ENCODE measurements at places on chromosomes 7 and 10.

DNA sequence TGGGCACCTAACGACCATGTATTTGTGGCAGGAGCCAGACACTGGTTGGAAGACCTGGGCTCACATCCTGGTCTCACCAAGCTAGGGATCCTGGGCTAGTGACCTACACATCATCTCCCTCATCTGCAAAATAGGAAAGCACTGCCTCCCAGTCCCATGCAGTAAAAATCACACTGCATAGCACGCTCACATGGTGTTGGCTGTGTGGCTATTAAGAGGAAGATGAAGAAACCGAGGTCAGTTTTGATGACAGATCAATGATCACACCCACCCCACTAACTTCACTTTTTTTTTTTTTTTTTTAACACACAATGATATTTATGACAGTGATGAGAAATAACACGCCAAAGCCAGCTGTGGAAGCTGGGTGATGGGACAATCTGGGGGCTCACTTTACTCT is 146.5 kb downstream of the RNF216 start:
- no peak for DNase-seq

DNA sequence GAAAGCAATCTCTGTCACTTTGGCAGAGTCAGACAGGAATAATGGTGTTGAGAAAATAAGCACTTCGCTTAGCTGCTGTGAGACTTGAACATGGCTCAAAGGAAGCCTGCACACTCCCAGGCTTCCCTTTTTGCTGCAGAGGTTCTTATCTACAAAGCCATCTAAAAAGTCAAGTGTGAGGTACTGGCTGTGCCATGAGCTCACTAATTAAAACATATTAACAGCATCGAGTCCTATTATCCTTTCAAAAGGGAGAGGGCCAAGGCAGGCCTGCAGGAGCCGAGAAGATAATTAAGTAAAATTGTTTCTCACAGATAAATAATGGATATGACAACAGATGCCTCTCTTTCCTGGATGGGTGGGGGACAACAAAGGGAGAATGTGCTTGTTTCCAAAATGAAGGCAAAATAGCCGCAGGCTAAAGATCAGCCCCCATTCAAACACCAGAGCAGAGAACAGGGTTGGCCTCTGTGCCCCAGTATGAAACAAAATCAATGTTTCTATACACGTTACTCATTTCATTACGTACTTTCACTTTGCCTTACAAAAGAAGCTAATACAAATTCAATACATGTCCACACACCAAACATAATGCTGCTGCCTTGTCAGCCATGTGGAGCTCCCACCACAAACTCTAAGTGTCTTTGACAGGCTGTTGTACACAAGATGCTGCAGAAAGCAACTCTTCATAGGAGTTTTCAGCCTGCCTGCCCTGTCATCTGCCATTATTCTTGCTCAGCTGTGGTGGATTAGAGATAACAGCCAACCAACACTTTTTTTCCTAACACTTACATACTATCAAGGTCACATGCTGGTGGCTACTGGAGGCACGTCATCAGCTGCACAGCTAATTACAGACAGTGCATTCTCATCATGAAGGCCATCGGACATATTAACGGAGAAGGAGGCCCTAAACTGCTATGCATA is 55.3 kb downstream of the ELAPOR2 start:
- DNase-seq, result peak; percentile 38

- no peak for DNase-seq
Measured at GRCh38 chr7:18401757-18402156, 93.8 kb upstream of the HDAC9 start.

DNA sequence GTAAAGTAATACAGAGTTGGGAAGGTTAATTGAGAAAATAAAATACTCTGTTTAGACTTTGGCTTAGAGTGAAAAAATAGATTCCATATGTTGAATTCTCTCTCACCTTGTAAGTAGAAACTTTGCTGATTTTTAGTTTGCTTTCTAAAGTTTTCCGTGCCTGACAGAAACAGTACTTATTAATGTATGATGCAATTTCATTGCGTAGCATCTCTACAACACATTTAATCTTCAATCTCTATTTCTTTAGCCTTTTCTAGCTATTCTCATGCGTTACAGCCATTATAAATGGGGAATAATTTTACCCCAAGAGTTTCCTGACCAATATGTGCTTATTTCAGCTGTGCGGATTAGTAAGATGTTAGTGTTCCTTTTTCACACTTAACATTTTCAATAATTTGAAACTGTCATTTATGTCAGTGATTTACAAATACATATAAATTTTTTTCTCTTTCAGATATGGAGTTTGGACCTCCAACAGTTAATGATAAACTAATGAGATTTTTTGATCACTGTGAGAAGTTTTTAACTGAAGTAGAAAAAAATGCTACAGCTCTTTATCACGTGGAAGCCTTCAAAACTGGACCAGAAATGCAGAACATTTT is 3.3 kb downstream of the MINPP1 start:
- DNase-seq, result no peak

DNA sequence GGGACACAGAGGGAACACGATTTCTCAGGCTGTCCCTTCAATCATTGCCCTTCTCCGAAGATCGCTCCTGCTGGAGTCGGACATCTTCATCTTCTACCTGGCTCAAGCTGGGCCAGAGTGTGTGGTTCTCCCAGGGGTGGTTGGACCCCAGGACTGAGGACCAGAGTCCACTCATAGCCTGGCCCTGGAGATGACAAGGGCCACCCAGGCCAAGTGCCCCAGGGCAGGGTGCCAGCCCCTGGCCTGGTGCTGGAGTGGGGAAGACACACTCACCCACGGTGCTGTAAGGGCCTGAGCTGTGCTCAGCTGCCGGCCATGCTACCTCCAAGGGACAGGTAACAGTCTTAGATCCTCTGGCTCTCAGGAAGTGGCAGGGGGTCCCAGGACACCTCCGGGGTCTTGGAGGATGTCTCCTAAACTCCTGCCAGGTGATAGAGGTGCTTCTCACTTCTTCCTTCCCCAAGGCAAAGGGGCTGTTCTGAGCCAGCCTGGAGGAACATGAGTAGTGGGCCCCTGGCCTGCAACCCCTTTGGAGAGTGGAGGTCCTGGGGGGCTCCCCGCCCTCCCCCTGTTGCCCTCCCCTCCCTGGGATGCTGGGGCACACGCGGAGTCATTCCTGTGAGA is 23.3 kb downstream of the TBATA start:
- DNase-seq, result no peak

DNA sequence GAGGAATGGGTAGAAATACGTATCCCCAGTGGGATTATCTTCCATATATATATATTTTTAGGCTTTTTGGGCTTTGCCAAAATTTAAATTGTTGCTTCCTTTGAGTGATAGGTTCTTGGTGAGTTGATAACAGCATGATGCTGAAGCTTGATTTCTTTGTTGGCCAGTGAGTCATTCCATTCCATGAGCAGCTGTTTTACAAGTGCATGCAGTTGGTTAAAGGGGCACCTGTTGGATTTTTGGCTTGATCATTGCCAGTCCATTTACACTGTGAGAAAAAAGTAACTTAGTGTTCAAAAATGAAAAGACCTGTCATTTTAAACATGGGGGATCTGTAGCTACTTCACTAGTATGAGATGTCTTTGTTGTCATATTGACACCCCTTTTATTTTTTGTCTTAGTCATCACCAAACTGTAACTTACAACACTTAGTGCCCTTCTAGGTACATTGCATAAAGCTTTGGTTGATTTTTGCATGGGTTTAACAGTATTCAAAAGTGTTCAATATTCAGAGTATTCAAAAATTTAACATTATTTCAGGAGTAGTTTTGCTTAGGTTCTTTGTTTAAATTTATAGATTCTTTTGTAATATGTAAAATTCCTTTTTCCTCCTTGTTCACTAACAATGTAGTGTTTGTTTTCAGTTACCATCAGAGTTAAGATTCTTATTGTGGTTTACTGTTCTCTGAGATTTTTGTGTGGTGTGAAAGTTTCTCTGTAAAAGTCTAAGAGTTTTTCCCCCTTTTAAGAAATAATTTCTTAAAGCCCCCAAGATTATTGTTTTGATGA is 8.8 kb downstream of the AKAP9 start:
- DNase-seq, result no peak

DNA sequence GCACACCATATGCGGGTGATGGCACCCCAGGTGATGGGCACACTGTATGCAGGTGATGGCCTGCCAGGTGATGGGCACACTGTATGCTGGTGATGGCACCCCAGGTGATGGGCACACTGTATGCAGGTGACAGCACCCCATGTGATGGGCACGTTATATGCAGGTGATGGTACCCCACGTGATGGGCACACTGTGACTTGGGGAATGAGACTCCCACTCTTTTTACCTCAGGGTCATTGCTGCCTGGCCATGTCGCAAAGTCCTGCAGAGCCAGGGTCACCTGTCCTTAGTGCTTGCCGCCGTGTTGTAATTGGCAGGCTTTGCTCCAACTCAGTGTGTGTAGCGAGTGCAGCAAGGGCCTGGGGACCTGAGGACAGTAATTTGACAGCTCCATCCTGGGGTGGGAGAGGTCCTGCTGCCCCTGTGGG is 7.6 kb upstream of the CCDC201 start:
- DNase-seq, result no peak

DNA sequence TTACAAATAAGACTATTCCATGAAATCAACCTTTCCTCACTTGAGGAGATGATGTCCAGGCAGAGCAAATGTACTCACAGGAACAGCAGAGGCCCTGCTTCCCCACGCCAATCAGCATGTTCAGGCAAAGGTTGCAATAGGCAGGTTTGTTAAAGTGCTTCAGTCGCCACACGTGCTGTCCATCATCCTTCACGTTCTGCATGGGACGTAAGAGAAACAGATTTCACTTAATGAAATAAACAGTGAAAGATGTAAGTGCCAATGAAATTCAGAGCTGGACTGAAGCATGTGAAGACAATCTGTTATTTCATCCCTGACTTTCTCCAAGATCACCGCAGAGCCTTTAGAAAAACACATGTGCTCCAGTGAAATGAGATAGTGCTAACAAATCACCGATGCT is 217.4 kb downstream of the DGKB start:
- no peak for DNase-seq

GRCh38 chr10:4704034-4704545 is 121.9 kb upstream of the AKR1E2 start:
- DNase-seq, result no peak

DNA sequence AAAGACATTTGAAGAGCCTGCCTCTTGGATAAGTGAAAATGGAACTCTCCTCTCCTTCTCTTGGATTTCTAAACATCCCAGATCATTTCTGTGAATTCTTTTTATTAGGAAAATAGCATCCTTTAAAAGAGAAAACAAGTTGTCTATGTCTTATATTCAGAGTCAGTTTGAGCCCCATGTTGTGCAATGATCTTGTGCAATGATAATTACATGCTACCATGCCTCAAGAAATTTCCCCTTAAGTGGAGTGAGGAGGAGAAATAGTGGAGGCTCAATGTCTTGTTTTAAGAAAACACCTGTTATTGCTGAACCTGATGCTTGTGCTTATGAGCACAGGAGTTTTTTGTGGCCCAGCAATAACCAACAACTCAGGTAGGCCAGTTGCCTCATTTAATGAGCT is 103.6 kb downstream of the NPSR1 start:
- DNase-seq, result no peak

DNA sequence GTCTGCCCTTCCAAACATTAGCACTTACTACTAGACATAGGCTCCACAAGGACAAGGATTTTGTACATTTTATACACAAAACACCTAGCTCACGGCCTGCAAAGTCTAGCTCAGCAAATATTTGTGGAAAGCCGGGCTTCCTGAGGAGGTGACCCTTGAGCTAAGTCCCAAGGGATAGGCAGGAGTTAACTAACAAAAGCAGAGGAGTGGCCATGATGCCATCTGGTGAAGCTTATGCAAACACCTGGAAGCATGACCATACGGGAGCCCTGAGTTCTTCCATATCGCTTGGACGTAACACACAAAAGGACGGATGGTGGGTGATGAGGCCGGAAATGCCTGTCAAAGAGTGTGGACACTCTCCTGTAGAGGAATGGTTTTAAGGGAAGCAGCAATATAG is 25.9 kb upstream of the YAE1 start:
- DNase-seq, result peak; percentile 88

Data from NCI-H82 (cell line).